ENCODE measurements at places on chromosomes 11 and 22.

GRCh38 chr11:85269109-85269508, 358.0 kb downstream of the DLG2 start:
- no peak for DNase-seq

- no peak for DNase-seq
These were observed 25.9 kb downstream of the PPM1F start for GRCh38 chr22:21926728-21927127.

DNA sequence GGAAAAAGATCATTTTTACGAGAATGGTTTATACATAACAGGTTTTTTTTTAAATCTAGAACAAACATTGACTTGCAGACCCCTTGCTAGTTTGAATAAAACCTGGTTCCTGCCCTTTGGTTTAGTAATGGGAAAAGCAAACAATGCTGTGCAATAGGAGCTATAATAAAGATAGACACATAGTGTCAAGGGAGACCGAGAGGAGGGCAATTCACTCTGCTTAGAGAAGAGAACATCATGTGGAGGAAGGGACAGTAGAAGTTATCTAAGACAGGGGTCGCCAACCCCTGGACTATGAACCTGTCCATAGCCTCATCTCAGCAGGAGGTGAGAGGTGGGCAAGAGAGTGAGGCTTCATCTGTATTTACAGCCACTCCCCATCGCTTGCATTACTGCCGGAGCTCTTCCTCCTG, 7.0 kb upstream of the RDX start:
- DNase-seq: no peak

DNA sequence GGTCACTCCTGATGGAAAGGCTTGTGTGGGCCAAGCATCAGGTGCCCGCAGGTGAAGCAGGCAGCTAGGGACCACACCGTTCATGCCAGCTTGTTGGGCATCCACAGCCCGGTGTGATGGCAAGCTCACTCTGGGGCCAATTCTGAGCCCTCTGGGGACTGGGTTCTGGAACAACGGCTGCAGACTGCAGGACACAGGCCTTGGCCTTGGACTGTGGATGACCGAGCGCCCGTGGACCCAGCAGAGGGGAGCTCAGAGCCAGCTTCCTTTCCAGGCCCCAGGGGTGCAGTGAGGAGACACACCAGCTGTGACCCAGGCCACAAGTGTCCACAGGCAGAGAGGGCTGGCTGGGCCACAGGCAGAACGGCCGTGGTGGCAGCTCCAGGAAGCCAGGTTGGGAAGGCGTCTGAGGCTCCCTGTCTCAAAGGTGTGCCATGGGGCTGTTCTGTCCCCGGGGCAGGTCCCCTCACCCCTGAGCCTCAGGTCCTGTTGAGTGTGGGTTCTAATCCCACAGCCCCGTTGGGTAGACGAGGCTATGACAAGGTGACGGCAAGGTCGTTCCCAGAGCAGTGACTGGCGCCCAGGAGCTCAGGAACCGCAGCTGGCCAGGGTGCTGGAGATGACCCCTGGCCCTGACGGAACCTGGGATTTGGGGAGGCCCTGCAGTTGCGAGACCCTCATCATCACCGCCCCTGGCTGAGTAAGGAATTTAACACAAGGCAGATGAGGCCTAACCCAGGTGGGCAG, 1079.4 kb downstream of the BRD1 start:
- no peak for DNase-seq

DNA sequence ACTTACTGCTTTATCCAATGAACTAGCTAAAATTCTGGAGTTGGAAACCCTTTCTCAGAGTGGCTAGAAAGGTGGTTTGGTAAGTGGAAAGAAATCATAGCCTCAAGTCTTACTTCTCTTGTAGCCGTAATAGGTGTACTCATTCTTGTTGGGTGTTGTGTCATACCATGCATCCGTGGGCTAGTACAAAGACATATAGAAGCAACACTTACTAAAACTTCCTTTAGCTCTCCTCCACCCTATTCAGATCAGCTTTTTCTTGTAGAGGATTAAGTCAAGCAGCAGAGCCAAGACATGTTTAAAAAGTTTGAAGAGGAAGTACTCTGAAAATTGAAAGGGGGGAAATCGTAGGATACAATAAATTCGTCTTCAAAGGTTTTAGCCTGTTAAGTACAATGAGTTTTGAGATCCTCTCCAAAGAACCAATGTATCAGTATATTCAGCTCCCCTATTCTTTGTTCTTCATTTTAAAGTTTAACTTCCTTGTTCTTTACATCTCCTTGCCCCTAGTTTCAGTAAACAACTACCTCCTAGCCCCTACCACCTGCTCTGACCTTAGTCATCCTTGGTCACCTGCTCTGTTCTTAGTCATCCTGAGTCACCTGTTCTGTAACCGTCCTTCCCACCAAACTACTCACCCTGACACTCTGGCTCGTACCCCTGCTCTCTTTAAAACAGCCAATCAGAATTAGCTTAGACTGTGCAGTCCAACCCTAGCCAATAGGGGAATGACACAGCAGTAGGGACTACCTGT, 62.1 kb upstream of the DEUP1 start:
- DNase-seq: no peak

DNA sequence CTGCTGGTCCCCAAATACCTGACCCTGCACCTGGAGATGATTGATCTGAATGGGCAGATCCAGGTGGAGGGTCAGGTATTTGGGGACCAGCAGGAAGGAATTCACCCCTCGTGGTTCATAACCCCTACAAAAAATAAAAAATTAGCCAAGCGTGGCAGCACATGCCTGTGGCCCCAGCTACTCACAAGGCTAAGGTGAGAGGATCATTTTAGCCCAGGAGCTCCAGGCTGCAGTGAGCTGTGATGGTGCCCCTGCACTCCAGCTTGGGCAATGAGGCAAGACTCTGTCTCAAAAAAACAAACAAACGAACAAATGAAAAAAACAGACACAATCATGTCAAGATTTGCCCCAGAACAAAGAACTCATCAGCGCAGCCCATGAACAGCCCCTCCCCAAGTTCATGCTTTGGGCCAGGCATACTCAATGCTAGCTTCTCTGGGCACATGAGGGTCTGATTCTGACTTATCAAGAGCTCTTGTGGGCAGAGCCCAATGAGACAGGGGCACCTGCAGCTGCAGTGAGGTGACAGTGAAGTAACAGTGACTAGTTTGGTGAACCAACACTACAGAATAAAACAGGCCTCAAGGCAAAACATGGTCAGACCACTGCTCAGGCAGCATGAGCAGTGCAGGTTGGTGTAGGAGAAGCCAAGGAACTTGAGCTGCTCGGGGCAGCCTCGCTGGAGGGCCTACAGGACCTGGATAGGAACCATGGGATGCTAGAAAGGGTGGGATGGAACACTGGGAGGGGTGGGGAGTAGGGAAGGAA, 10.2 kb upstream of the FCHSD2 start:
- DNase-seq: no peak

GRCh38 chr11:131977231-131977630, 606.8 kb downstream of the NTM start:
- no peak for DNase-seq

DNA sequence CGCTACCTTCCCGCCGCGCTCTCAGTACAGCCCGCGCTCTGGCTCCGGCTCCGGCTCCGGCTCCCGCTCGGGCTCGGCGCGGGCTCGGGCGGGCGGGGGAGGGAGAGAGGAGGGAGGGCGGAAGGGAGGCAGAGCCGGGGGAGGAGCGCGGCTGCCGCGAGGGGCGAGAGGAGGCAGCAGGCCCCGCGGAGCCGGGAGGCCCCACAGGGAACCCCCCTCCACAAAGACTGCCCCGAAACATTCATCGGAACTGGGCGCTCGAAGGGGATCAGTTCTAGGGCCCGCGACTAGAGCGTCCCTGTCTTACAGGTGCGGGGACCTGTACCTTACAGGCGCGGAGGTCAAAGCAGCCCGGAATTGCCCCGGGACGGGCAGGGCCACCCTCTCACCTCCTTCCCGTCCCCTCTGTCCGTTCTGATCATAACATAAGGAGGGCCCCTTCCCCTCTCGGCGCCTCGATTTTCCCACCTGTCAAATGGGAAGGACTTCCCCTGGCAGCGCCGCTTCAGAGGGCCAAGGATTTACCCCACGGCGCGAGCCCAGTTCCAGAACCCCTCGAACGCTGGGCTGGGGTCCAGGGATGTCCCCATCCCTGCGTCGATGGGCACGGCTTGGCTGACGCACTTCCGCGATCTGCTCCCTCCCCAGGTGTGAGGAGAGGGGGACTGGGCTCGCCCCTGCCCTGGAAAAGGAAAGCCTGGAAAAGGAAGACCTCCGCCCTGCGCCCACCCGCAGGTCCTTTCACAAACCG, at the start of gene SHISA8:
Gene SHISA8, minus strand, starts transcription at position 40 of the 751 bp plus-strand sequence. CDS start 407 bp downstream, outside the sequence.
- no peak for DNase-seq

- DNase-seq: no peak
These were observed 442.2 kb downstream of the BUD13 start for GRCh38 chr11:116330439-116331185.

DNA sequence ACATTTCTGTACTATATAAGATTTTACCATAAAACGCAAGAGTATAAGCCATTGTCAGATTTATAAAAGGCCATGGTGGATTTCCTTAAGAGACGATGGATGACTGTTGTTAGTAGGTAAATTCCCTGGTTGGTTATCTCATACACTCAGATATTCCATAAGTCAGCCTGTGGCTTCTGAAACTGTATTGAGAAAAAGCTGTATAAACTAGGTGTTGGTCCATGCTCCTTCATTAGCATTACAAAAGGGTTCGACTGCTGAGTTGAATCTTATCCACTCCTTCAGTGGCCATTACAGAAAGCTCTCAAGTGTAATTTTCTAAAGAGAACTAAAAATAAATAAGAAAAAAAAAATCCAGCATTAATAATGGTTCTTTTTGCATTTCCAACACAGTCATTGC, 5.3 kb downstream of the GRAP2 start:
- DNase-seq: no peak

DNA sequence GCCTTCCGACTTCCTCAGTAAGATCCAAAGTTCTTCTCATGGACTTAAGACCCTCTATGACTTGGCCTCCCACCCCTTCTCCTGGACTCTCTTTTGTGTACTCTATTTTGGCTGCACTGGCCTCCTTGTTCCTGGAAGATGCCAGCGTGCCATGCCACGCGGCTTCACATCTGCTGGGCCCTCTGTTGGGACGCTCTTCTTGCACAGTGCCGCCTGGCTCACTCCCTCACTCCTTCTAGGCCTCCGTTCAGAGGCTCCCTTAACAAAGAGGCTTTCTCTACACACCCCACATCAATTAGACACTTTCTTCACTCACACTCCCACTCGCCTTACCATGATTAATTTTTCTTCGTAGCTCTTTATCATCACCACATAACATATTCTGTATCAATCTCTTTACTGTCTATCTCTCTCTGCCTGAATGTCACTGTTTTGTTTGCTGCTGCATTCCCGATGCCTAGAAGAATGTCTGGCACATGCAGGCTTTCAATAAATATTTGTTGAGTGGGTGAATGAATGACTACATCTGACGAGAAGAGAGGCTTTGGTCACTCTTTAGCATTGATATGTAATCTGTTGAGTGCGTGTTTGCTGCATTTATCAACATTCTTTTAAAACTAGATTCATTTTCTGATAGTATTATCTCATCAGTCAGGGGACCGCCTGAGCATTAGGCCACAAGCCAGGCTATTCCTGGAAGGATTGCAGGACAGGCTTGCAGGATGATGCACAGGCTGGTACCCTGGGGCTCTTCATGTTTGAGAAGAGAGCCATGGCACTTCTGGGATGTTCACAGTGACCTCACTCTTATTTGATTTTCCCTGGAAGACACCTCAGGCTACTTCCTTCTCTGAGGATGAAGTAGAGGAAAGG, 60.6 kb upstream of the AMPD3 start:
- DNase-seq: no peak

DNA sequence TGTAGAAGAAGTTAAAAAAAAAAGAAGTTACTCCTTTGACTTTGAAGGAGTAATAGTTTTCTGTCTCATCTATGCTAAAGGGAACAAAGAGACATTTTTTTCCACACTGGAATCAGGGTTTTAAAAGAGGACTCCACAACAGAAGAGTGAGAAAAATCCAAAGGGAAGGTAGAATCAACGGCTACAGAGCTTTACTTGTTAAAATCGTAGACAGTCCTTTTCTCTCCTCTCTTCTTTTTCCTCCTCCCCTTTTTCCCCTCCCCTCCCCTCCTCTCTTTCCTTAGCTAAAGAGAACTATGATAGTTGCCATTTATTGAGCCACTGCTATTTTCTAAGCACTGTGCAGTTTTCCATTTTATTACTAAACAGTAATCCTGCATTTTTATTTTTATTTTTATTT, 29.2 kb downstream of the DDIAS start:
- no peak for DNase-seq

DNA sequence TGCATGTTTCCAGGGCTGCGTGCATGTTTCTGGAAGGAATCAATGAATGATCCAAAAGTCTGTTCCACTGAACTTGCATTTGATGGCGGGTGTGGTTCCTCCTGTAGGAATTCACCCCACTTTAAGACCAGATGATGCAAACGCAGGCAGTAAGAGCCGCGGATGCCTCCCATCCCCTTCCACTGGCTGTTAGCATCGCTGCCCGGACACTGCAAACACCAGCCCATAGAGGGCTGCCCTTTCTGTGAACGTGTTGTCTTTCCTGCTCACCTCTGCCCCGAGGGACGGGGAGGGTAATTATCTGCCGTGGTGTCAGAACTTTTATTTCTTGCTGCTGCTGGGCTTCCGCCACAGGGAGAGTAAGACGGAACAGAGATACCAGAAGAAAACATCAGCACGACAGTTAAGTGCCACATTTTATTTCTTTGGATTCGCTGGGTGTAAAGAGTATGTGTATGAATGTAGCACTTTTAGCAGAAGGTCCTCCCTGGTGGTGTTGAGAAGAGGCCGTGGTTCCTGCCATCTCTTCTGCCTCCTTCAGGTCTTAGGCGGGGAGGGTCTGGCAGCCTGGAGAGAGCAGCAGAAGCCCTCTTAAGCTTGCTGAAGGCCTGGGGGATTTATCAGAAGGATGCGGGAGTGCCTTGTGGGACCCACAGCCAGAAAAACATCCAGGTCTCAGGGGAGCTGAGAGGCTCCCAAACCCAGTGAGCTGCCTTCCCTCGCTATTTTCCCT, 53.2 kb upstream of the NECTIN1 start:
- no peak for DNase-seq

- DNase-seq: no peak
These were observed 3.3 kb downstream of the FAM227A start for GRCh38 chr22:38652859-38653258.

- DNase-seq: no peak
These were observed 5.9 kb upstream of the B3GAT3 start for GRCh38 chr11:62627713-62628112.

GRCh38 chr11:130485983-130486382, 37.5 kb downstream of the ADAMTS15 start:
- DNase-seq: no peak

DNA sequence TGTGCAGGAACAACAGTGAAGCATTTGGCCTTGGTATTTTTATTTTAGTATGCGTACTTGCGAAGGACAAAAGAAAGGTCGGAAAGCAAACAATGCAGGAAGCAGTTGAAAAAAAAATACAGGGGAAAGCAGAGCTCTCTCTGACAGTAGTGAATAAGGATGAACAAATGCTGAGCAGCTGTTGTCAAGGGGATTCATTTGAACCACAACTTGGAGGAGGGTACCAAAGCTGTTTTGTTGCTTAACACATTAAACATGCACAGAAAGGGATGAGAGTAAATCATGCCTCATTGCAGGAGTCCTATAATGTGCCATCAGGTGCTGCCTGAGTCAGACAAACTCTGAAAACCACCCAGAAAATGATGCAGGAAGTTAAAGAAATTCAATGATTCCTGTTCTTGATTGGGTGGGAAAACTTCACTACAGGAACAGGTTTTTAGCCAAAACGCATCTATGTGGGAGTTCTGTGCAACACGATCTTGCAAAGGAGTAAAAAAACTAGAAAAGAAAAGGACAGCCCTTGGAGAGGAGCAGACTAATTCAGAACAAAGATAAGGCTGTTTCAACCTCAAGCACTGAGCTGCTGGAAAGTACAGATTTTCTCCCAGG, 2113.5 kb downstream of the LRRC4C start:
- no peak for DNase-seq

All from SW 1271 (cell line).